ENCODE measurements at places on chromosomes 2 and 18. TPM values are rescaled to one million over a fixed set of nuclear protein-coding genes. Genes with fewer than 3 reads are reported as not detected.

Gene SP140
- 8.2 TPM for total RNA-seq

Gene CRACDL
- total RNA-seq: 1.9 TPM

GRCh38 chr2:16142383-16143361 lies 202.3 kb downstream of the MYCN start:
- DNase-seq: no peak

- no peak for DNase-seq
Measured at GRCh38 chr2:143000599-143000998, 123.1 kb downstream of the KYNU start.

DNA sequence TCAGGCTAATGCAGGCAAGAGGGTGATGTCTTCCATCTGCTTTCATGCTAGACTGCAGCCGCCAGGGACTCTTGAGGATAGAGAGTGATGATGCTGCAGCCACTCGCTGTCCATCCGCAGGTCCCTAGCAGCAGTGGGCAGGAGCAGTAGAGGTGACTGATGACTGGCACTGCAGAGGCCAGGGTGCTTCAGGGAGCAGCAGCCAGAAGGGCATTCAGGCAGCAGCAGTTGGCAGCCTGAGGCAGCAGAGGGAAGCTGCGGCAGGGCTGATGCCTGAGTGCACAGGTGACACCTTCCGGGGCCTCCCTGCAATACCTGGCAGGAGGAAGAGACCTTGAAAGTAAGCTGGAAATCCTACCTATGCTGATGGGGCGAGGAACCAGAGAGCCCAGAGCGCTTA lies 214.2 kb downstream of the ICOS start:
- no peak for DNase-seq

Data from umbilical cord (tissue), 2 donors.